ENCODE measurements at places on chromosomes 12 and 14. TPM values are rescaled to one million over a fixed set of nuclear protein-coding genes. Genes with fewer than 3 reads are reported as not detected.

Gene NPFF
- total RNA-seq: not detected

GRCh38 chr12:60185060-60185459 lies 589.2 kb downstream of the SLC16A7 start:
- no peak for DNase-seq

DNA sequence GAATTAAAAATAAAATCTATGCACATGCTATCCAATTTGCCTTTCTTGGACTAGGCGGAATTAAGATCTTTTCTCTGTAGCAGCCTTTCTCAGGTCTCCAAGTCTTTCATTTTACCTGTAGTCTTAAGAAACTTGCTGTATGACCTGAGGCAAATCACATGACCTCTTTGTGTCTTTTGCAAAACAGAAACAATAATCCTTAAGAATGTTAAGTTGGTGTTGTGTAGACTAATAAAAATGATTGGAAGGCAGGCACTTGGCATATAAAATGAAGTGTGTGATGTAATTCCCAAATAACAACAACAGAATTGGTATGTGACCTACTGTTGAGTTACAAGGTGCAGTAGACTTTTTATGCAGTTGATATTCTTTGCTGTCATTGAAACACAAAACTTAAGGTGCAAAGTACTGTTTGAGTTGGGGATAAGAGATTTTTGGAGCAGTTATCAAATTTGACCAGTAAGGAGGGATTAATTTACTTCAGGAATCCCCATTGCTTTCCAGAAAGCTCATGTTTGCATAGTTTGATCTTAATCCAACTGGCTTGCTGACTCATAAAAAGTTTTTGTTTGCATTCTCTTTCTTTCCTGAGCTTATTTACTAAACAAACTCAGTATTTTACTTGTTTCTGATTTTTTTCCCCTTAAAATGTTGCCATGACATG lies 51.4 kb downstream of the SUSD6 start:
- no peak for DNase-seq

GRCh38 chr12:5345534-5345933 lies 86.4 kb upstream of the NTF3 start:
- no peak for DNase-seq

- DNase-seq: no peak
Measured at GRCh38 chr14:104145826-104146601, 7.6 kb downstream of the KIF26A start.

Gene CCDC198
- 28.3 TPM for total RNA-seq

GRCh38 chr12:71218616-71219015 lies 60.8 kb upstream of the TSPAN8 start:
- no peak for DNase-seq
